ENCODE measurements at places on chromosomes 2 and 18. TPM values are rescaled to one million over a fixed set of nuclear protein-coding genes. Genes with fewer than 3 reads are reported as not detected.

TMEM131 gene
- total RNA-seq = 67.5 TPM

DNA sequence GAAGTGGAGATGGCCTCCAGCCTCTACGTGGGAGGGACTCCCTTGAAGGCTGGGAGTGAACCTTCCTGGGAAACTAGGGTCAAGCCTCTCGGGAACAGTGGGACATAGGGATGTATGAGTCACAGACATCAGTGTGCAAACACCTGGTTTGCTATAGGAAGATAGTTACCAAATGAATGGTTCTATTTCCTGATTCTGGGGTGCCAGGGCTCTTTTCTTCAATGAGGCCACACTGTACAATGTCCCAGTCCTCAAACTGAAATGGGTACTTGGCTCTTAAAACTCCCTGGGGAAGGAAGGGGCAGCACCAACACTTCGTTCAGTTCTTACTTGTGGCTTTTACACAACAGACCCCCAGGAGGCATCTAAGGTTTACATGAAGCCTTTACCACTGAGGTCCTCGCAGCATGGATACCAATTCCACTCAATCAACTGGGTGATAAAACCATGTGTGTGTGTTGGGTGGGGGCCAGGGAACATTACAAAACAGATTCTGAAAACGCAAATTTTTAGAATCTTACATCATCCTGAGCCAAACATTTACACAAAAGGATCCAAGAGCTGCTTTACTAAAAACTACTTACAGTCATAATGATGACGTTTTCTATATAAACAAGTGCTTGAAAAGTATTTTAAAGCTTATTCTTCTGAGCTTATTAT lies 10.4 kb downstream of the ERFE start:
- H3K36me3 ChIP-seq = peaks cover 64% of the 10 kb centered on the region
- no peak overlapping the region for H3K4me3 ChIP-seq
- H3K4me1 ChIP-seq = peaks cover 17% of the 10 kb centered on the region
- H3K27me3 ChIP-seq = no peaks in the 10 kb centered on the region
- peak; percentile 43 for DNase-seq
- no peak overlapping the region for H3K27ac ChIP-seq

SF3B1 gene
- total RNA-seq = 212 TPM

CPS1 gene
- total RNA-seq = 2.9 TPM

ZC3H8 gene
- 13.8 TPM for total RNA-seq

GCG gene
- total RNA-seq = not detected

DNA sequence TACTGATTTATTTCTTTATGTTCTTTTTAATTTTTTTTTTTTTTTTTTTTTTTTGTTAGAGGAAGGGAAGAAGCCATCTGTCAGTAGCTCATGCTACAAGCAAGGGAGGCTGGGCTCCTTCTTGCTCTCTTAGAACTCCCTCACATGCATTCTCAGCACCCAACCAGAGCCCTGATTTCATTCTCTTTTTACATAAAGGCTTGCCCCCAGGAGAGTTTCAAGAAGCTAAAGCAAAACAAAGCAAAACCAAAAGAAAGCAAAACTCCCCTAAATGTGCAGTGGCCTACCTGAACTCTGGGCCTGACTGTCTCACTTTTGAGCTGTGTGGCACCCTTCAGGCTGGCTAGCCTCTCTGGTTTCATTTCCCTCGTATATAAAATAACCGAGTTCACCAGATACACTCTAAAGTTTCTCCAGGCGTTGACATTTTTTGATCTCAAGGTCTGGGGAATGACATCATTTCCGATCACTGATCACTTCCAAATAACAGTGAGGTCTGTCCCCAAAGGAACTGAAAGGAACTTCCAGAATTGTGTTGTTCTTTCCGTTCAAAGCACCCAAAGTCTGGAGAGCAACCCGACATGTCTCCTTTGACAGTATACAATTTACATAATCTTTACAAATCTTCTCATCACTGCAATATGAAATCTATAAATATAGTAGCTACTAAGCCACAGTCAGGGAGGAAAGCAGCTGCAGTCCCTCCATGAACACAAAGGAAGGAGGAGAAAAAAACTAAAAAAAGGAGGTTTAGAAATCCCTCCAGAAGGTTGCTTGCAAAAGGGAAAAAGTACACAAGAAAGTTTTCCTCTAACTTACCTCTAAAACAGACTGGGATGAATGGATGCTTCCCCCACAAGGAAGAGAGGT lies 145.6 kb upstream of the NCK2 start:
- no peak overlapping the region for H3K27ac ChIP-seq
- no peak overlapping the region for H3K4me3 ChIP-seq
- H3K27me3 ChIP-seq = no peaks in the 10 kb centered on the region
- H3K4me1 ChIP-seq = no peaks in the 10 kb centered on the region
- H3K36me3 ChIP-seq = no peaks in the 10 kb centered on the region

DNA sequence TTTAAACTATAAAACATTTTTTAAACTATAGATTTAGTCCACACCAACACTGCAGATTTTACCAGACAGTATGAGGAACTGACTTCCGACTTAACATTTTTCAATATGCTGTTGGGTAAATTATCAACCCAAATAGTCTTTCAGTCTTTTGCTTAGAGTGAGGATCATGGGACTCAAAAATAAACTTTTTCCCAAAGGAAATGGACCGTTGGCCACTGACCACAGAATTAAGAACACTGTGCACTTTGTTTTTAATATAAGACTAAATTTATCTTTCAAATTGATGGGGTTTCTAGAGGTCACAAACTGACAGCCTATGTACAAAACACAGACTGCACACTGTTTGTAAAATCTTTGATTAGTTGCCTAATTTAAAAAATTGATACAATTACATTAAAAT lies 44.9 kb downstream of the FIGN start:
- H3K27me3 ChIP-seq = no peaks in the 10 kb centered on the region
- no peaks in the 10 kb centered on the region for H3K36me3 ChIP-seq
- H3K27ac ChIP-seq = no peak overlapping the region
- no peak overlapping the region for H3K4me3 ChIP-seq

GRHL1 gene
- total RNA-seq = 4.3 TPM

DNA sequence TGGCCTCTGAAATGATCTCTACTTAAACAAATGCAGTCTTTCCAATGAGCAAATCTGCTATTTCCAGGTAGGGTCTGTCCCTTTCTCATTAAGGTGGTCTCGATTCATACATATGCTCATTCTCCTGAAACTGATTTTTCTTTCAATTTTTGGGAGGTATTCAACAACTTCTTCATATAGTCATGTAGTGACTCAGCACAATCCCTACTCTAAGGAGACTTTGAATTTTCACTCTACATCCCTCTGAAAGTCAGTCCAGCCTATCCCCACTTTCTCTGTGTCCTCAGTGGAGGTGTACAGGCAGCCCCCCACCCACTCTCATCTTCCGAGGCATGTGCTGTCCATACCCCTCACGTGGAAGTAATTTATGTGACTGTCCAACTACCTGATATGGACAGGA lies 99.9 kb upstream of the ACAA2 start:
- no peak overlapping the region for H3K27ac ChIP-seq
- H3K4me3 ChIP-seq = no peak overlapping the region
- H3K36me3 ChIP-seq = no peaks in the 10 kb centered on the region
- H3K27me3 ChIP-seq = no peaks in the 10 kb centered on the region

- H3K4me3 ChIP-seq = no peak overlapping the region
- H3K36me3 ChIP-seq = no peaks in the 10 kb centered on the region
- no peak for DNase-seq
- H3K4me1 ChIP-seq = peaks cover 19% of the 10 kb centered on the region
Measured at GRCh38 chr18:57747809-57748680, 55.1 kb downstream of the ATP8B1 start.

PPP1R1C gene
- total RNA-seq = 13.6 TPM

TM4SF20 gene
- not detected for total RNA-seq

TMEM37 gene
- 10.6 TPM for total RNA-seq

GRCh38 chr18:47975105-47975504 lies 44.6 kb upstream of the SMAD2 start:
- no peaks in the 10 kb centered on the region for H3K27me3 ChIP-seq
- no peak overlapping the region for H3K4me3 ChIP-seq
- DNase-seq = no peak
- H3K27ac ChIP-seq = no peak overlapping the region
- H3K4me1 ChIP-seq = no peaks in the 10 kb centered on the region

GRCh38 chr2:203682688-203683130 lies 23.7 kb upstream of the CD28 start:
- no peaks in the 10 kb centered on the region for H3K27me3 ChIP-seq
- H3K4me1 ChIP-seq = peaks cover 58% of the 10 kb centered on the region
- no peaks in the 10 kb centered on the region for H3K36me3 ChIP-seq
- peak overlapping the region; percentile 89 for H3K27ac ChIP-seq

DNA sequence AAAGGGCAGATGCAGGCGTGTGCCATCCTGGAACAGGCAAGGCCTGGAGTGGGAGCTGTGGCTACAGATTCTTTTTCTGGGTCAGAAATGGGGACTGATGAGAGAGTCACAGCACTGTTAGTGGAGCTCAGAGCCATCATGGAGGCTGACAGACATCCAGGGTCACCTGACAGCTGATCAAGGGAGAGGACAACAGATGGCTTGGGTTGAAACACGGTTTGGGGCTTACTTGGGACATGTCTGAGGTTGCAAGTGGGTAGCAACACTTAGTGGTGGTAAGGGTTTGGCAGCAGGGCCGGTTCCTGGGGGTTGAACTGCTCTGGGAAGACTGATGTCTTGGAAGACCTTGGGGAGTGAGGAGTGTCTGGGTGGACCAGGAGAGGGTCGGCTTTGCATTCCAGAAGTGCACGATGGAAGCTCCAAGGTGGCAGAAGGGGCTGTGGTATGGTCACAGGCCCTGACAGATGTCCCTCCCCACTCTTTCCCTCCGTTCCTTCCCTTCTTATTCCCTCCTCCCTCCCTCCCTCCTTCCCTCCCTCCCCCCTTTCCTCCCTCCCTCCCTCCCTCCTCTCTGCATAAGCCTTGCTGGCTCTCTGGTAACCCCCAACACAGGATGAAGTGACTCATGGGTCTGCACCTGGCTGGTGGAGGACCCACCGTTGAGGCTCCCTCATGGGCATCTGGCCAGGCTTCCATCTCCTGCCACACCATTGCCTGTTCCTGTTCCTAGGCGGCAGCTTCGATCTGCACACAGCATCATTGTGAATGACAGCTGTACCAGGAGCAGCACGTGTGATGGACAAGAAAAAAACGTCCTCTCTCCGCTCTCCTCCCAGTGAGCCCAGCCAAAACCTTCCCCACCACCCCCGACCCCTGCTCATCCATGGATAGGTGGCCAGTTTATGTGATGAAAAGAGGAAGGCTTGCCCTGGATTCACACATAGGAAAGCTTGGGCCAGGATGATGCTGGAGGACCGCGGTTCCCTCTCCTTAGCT lies 63.8 kb upstream of the RPL31 start:
- H3K27ac ChIP-seq = no peak overlapping the region
- H3K4me3 ChIP-seq = no peak overlapping the region
- no peaks in the 10 kb centered on the region for H3K36me3 ChIP-seq
- H3K4me1 ChIP-seq = no peaks in the 10 kb centered on the region
- no peaks in the 10 kb centered on the region for H3K27me3 ChIP-seq
- no peak for DNase-seq

CCDC150 gene
- 4.2 TPM for total RNA-seq

IL1A gene
- total RNA-seq = 2.5 TPM

GRCh38 chr2:204264621-204265140 lies 280.6 kb upstream of the PARD3B start:
- no peak for DNase-seq
- H3K36me3 ChIP-seq = no peaks in the 10 kb centered on the region
- H3K4me1 ChIP-seq = no peaks in the 10 kb centered on the region
- H3K27me3 ChIP-seq = no peaks in the 10 kb centered on the region
- H3K27ac ChIP-seq = no peak overlapping the region

DNA sequence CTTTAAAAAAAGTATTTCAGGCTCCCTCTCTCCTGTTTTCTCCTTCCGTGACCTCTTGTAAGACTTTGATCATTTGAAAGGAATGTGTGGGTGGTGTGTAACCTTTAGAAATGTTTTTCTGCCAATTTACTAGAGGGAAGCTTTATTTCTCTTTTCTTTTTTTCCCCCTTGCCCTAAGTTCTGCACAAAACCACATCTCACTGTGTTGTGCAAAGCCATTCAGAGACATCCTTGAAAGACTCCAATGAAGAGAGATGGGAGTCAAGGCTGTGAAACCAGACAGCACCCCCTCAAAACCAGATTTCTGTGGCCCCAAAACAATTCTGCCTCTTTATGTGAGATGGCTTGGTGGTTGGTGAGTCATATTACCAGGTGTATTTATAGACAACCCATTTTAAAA lies 184.6 kb upstream of the ERBB4 start:
- no peak overlapping the region for H3K27ac ChIP-seq
- no peak for DNase-seq
- no peaks in the 10 kb centered on the region for H3K36me3 ChIP-seq
- no peaks in the 10 kb centered on the region for H3K4me1 ChIP-seq
- H3K27me3 ChIP-seq = no peaks in the 10 kb centered on the region

DNA sequence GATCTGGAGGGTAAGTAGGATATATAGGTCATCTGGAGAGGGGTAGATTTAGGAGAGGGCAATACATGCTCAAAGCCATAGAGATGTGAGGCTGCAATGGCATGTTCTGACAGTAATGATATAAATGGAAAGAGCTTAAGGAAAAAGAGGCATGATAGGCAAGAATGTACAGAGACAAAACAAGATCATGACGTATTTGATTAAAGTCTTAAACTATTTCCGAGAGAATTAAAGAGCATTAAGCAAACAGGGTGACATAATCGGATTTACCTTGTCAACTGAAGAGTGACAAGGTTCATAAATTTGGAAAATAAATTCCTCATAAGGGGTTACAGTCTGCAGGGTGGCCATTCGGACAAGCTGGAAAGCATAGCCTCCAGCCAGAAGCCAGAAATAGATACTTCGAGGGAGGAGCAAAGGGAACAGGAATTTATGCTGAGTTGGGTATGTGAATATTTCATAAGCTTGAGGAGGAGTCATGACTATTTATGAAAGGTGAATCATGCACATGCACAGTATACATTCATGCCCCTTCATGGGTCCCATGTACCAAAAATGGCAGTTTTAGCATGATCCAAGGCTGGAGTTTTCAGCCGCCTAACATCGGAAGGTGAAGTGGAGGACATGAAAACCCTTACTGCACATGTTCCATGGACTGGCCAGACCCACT lies 396.2 kb upstream of the VWC2L start:
- H3K36me3 ChIP-seq = no peaks in the 10 kb centered on the region
- H3K27me3 ChIP-seq = no peaks in the 10 kb centered on the region
- no peaks in the 10 kb centered on the region for H3K4me1 ChIP-seq
- no peak overlapping the region for H3K4me3 ChIP-seq
- no peak for DNase-seq

GRCh38 chr2:181036848-181037603 lies 56.6 kb downstream of the UBE2E3 start:
- no peak overlapping the region for H3K4me3 ChIP-seq
- no peak for DNase-seq
- no peaks in the 10 kb centered on the region for H3K4me1 ChIP-seq
- no peaks in the 10 kb centered on the region for H3K36me3 ChIP-seq
- no peaks in the 10 kb centered on the region for H3K27me3 ChIP-seq

DNA sequence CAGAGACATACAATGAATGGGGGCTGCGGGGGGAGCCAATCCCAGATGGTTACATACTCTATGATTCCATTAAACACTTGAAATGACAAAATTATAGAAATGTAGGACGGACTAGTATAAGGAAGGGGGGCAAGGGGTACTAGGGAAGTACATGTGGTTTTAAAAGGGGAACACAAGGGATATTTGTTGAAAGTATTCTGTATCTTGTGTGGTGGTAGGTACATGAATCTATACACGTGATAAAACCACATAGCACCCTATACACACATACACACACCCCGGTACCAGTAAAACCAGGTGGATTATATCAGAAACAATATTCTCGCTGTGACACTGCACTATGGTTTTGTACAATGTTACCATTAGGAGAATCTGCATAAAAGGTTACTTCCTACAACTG lies 45.4 kb downstream of the ASXL2 start:
- no peaks in the 10 kb centered on the region for H3K27me3 ChIP-seq
- H3K36me3 ChIP-seq = no peaks in the 10 kb centered on the region
- no peak overlapping the region for H3K27ac ChIP-seq
- no peak for DNase-seq

- no peak overlapping the region for H3K27ac ChIP-seq
- no peak for DNase-seq
- no peaks in the 10 kb centered on the region for H3K36me3 ChIP-seq
- no peaks in the 10 kb centered on the region for H3K4me1 ChIP-seq
Measured at GRCh38 chr2:12102679-12103078, 356.2 kb downstream of the LPIN1 start.
